ENCODE measurements at places on chromosomes 4 and X. TPM values are rescaled to one million over a fixed set of nuclear protein-coding genes. Genes with fewer than 3 reads are reported as not detected.

Gene TLR10
- not detected for total RNA-seq

Gene CT45A2
- total RNA-seq: not detected

Gene NPNT
- not detected for total RNA-seq

Gene MEPE
- not detected for total RNA-seq

Gene SCARB2
- total RNA-seq: 144 TPM

Gene PFKFB1
- total RNA-seq: not detected

Gene TIGD2
- 18.8 TPM for total RNA-seq

Gene SCRG1
- total RNA-seq: under 0.01 TPM

Gene GPRASP1
- total RNA-seq: 1.4 TPM

Gene CLCN5
- total RNA-seq: 17.1 TPM

Gene MAP7D2
- total RNA-seq: 0.22 TPM

Gene ARR3
- total RNA-seq: not detected

Gene SPANXN5
- not detected for total RNA-seq

Gene USP17L17
- not detected for total RNA-seq

Gene CASK
- 72.9 TPM for total RNA-seq

Gene S100P
- not detected for total RNA-seq

Gene F8A2
- total RNA-seq: not detected

Gene RAB41
- total RNA-seq: not detected

Gene TCEAL6
- not detected for total RNA-seq

Gene CT47C1
- not detected for total RNA-seq

Gene TRIML2
- total RNA-seq: 3.3 TPM

Gene SOX3
- total RNA-seq: not detected
